Activated CD4-positive, CD25-positive, alpha-beta regulatory T cell treated with anti-CD3 and anti-CD28 coated beads, Interleukin-2, amount 50 U/mL, for 72 hours (primary cell): ENCODE measurements at places on chromosomes 7 and 10.

GRCh38 chr7:91720260-91720937 lies 160.1 kb downstream of the MTERF1 start:
- DNase-seq = no peak

DNA sequence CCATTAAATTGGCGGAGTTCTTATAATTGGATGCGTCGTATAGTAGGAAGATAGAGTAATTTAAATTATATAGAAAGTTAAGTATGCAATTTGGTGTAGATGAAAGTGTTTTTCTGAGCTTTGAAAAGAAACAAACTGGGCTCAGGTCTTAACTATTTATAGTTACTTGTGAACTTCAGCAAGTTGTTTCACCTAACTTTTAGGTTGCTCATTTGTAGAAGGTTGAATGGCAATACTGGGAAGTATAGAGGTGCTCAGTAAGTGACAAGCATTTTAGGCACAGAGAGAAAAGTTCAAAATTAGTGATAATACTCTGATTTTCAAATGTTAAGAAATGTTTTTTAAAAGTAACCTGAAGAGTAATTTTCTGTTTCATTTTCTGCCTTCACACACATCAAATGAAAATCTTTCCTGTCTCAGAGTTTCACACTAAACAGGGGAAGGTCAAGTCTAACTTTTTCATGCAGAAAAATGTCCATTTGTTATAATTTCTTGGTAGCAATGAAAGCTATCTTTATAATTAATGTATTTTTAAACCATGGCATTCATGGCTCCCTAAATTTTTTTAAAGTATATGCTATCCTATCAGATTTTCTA lies 146.5 kb downstream of the PHF14 start:
- no peak for DNase-seq

GRCh38 chr10:97058521-97058920 lies 127.2 kb downstream of the SLIT1 start:
- no peak for DNase-seq

DNA sequence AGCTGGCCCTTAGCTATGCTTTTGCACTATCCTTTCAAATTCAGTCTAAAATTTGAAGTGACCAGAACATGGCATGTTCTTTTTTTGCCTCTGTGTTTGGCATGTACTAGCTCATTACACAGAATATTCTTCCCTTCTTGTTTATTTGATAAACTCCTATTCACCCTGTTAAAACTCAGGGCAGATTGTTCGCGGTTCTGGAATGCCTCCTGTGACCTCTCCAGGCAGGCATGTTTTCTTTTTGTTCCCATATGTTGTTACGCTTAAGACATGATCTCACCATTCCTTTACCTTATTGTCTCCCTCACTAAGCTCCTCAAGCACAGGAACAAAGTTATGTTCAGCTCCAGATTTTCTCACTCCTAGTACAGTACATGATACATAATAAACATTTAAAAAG lies 181.7 kb downstream of the CCSER2 start:
- DNase-seq = no peak

GRCh38 chr7:43569424-43569823 lies 13.5 kb upstream of the STK17A start:
- no peak for DNase-seq

GRCh38 chr10:132179551-132180392 lies 7.0 kb upstream of the DPYSL4 start:
- no peak for DNase-seq

DNA sequence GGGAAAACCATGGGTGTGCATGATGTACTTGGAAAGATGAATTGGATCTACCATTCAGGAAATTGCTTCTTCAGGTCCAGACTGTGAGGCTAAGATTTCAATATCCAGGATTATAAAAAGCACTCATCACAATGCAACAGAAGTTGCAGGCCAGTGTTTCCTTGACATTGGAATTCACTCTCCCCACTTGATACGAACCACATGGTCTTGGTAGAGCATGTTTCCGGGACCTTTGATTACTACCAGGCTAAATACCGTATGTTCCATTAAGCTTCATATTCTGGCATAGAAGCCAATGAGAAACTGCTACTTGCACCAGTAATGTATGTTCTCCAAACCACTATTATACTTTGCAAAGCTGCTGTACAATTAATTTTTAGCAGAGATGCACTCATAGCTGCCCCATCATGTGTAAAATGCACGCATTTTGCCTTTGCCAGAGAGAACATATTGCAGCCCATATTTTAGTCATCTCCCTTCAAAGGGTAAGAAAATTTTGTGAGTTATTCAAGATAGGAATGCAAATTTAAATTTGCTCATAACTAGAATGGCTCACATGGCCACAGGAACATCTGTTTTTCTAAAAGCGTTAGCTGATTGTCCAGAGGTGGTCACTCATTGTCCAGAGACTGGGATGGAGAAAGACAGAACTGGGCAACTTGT lies 8.1 kb downstream of the FRMD4A start:
- no peak for DNase-seq

DNA sequence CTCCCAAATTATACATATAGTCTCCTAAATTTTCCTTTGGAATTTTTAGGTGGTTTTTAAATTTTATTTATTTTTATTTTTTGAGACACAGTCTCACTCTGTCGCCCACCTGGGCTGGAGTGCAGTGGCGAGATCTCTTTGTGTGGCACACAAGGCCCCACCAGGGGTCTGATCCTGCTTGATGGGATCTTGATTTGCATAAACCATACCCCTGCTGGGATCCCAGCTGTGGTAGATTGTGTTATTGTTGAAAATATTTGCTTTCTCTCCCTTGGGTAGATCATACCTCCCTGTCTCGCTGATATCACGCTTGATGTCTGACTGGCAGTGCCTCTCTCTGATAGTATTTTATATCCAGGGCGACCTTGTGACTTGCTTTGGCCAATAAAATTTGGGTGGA lies 5.6 kb upstream of the MUC3A start:
- DNase-seq = no peak

DNA sequence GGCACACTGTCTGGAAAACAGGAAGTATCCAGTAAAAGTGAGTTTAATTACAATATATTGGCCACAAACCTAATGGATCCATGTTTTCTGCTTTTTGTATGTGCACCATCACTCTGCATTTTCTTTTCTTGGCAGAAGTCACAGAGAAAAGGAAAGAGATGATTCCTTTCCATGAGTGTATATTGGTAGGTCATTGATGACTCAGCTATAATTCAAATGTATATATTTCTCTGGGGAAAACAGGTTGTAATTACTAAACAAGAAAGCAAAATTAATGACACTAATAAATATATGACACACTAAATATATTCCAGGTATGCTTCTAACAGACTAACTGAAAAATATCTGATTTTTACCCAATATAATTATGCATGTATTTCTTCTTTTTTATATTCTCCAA lies 105.9 kb upstream of the PCDH15 start:
- DNase-seq = no peak

DNA sequence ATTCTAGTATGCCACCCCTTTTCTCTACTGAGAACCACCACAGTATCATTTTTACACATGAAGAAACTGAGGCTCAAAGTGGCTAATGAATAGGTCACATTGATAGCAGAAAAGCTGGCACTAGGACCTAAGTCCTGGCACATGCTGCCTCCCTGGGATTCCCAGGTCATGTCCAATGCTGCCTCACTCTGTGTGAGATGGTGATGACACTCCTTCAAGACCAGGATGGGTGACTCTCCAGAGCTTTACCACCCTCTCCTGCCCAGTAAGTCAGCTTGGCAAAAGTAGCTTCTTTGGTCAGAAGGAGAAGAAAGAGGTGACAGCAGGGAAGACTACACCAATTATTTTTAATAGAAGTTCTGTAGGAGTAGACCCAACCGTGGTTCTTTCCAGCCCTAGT lies 13.3 kb upstream of the AKR1B10 start:
- DNase-seq = no peak

DNA sequence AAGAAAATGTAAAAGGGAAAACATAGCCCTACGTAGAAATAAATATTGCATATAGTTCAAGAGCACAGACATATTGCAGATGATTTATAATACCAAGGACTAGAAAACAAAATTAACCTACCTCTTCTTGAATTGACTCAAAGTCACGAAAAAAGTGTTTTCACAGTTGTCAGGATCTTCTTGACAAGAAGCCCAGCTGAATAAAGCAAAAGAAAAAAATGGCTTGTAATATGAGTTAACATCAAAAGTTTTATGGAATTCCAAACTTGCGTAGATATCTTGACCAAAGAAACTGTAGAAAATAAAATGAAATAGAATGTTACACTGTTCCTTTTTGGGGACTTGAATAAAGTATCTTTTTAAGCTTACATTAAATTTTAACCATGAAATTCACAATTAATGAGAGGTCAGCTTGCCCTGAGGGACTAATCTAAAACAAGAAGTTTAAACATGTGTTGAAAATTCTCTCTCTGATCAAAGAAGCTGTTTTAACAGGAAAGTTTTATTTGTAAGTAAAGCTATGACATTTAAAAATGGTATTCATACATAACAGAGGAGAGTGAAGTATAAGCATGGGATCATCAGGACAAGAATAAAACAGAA lies 133.1 kb upstream of the SEMA3C start:
- DNase-seq = no peak

GRCh38 chr7:131747658-131748232 lies 191.3 kb upstream of the PODXL start:
- DNase-seq = no peak

- DNase-seq = no peak
Measured at GRCh38 chr7:132383962-132384361, 192.3 kb downstream of the PLXNA4 start.

DNA sequence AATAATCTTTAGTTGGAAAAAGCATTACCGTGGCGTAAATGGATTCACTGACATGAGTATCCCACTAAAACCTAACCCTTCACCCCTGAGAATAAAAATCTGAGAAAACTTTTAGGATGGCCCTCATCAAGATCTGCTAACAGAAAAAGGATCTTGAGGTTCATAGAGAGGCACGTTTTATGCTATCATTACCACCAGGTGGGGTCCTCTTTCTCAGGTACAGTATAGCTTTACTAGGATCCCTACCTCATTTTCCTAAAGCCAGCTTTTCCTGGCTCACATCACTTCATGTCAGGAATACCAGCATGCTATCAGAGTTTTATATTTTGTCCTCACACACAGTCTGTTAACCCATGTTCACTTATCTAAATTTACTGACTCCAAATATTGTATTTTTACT lies 173.7 kb downstream of the POM121L12 start:
- DNase-seq = no peak

- no peak for DNase-seq
Measured at GRCh38 chr10:71931295-71931694, 32.9 kb upstream of the CHST3 start.

GRCh38 chr7:141262101-141263090 lies 188.5 kb downstream of the TMEM178B start:
- no peak for DNase-seq

DNA sequence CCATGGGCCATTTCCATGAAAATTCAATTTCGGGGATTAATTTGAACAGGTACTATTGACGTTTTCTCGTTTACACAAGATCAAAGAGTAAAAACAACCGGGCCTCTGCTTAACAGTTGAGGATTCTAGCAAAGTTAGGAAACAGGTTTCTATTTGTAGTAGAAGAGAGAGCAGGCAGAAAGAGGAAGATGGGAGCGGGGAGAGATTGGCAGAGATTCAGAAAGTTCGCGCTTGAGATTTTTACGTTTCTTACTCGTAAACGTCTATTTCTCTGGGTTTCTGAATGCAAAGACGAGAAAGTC lies 571 bp upstream of the VWC2 start:
- DNase-seq = no peak

DNA sequence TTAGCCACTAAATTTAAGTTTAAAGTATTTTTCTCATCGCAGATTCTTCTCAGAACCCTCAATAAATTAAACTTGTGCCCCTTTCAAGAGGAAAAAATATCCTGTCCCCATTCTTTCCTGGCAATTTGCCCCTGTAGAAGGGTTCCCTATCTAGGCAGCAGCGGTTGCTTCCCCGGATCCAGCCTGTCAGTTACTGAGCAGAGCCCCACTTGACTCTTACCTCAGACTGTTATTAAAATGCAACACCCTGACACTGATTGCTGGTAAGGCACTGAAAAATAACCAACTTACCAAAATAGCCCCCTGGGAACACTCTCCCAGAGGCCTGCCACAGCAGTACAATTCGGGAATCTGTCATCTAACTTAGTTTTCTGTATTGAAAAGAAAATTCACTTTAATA lies 13.9 kb downstream of the LMTK2 start:
- DNase-seq = no peak

GRCh38 chr7:130263130-130263529 lies 3.5 kb upstream of the CPA2 start:
- DNase-seq = no peak

- no peak for DNase-seq
Measured at GRCh38 chr10:69815104-69815503, 13.4 kb downstream of the COL13A1 start.

DNA sequence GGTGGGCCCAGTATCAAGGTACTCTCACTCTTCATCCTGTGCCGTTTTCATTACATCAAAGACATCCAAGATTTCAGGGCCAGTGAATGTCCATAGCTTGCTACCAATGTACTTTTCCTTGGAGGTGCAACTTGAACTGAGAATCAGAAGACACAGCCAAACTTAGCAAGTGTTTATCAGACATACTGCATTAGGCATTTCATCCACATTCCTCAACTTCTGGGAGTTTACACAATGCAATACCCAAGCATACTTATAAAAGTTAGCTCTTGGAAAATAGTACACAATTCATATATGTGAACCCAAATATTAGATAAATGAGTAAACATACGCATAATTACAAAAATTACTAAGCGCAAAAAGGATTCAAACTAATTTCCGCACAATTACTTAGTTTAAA lies 216.3 kb upstream of the RHOBTB1 start:
- DNase-seq = no peak

DNA sequence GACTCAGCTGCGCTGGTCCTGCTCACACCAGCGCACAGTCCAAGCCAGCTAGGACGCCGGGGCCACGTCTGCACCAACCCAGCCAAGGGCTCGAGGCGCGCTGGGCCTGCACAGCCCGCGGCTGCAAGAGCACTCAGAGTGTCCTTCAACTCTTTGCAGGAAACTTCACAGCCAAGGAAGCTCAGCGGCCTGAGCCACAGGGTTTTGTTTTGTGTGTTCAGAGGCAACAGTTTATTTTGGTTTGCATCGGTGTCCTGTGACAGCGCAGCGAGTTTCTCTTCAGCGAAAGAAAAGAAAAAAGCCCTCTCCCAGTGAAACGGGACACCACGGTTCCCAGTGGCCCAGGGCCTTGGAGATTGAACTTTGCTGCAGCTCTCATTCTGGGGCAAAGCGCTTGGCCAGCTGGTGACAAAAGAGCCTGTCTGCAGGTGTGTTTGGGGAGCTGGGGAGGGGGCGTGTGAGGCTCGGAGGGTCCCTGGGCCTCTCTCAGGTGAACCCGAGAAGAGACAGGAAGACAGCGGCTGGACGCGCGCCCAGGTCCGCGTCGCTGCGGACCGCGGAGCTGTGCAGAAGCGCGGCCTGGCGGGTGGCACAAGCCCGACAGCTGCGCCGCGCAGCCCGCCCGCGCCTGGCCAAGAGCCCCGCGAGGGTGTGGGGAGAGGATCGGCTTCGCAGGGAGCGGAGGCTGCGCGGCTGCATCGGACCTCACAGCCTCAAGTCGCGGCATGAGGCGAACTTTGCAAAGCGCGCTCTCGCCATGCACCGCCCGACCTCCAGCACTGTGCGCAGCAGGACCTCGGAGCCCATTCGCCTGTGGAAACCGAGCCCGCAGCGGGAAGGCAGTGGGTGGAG lies 922 bp downstream of the CXCL12 start:
- DNase-seq = no peak
